ENCODE measurements at places on chromosomes 6 and 20.

DNA sequence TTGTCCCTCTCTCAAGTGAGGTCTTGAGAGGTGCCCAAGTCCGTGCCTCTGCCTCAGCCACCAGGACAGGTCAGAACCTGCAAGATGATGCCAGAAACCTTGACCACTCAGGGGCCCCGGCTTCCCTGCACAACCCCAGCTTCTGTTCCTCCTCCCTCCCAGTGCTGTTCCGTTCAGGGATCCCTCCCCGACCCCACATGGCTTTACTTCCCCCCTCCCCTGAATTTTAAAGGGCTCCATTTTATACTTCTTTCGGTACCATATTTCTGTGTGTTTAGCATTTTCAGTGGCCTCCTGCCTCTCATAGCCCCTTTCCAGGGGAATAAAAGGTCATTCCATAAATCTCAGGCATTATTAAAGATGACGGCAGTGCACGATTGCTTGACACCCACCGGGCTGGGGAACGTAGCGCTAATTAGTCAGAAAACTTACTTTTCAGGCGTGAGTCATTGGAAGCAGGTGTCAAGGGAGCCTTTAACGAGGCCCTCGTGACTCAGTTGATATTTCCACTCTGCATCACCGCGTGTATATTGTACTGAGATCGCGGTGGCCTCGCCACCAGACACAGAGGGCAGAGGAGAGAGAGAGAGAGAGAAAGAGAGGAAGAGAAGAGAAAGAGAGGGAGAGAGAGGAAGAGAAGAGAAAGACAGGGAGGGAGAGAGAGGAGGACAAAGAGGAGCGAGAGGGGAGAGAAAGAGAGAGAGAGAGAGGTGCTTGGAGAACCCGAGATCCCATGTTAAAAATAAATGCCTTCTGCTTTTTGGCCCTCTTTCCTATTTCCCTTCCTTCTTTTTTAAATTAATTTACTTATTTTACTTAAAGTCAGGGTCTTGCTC, 21.3 kb downstream of the KCNG1 start:
- DNase-seq: no peak

DNA sequence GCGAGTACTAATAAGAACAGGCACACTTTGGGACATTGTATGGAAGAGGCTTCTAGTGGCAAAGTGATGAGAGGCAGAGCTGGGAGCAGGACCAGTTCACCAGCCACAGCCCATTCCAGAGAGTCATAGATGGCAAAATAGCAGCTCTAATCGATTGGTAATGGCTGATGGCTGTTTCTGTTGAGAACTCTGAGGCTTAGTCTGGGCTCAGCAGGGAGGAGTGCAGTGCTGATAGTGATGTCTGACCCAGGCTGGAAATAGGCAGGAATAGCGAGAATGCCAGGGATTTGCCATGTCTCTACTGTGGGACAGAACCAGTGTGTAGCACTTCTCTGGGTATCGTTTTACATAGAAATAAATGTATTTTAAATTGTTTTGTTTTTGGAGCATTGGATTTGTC, 620.0 kb upstream of the FLRT3 start:
- DNase-seq: no peak

DNA sequence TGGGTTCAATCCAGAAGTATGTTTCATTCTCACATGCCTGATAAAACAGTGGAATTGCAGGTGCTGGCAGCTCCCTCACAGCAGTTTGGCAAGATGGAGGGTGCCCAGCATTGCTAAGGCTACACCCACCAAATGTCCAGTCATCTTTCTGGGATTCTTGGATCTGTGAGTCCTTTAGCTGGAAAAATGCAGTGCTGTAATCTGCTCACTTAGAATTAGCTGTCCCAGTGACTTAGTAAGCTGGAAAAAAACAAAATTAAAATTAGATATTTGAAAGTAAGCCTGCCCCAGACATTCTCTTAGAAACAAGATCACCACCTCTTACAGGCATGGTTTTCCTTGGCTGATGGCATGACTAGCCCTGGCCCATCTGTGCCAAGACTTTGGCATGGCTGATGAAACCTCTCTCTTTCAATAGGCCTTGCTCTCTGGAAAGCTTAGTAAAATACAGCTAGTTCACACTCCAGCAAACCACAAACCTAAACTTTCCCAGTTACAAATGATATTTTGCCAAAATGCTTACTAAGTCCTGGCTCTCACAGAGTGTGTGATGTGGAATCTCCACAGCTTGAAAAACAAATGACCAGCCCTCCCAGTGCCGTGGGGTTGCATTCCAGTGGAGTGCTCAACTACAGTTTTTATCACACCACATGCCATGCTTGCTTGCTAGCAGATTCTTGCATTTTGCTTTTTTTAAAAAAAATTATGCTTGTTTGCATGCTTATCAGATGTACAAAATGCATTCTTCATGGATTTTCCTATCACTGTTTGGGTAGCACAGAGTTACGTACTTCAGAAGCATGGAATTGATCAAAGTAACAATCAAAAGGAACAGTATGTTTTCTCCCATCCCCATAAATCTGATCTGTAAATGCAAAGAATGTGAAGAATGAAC, 261.5 kb downstream of the EYA4 start:
- no peak for DNase-seq

- DNase-seq: no peak
These were observed 194.0 kb downstream of the EYA4 start for GRCh38 chr6:133435065-133435728.

DNA sequence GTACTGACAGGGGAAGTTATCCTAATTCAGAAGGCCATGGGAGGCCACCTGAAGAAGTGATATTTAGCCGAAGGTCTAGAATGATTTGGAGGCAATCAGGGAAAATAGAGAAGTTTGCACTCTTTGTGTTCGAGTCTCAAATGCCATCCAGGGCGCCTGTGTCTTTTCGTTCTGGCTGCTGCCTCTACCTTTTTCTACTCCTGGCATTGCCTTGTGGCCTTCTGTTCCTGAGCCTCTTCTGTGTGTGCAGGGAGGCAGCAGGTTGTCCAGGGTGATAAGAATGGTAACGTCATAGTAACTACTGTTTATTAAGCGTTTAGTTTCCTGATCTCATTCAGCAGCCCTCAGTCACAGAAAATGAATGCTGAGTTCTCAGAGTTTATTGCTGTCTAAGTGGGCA, 252.1 kb downstream of the FARS2 start:
- no peak for DNase-seq

- peak; percentile 10 for DNase-seq
These were observed 5.9 kb downstream of the TP53TG5 start for GRCh38 chr20:45372241-45372640.

GRCh38 chr20:21315138-21315537, 12.0 kb downstream of the XRN2 start:
- DNase-seq: no peak

DNA sequence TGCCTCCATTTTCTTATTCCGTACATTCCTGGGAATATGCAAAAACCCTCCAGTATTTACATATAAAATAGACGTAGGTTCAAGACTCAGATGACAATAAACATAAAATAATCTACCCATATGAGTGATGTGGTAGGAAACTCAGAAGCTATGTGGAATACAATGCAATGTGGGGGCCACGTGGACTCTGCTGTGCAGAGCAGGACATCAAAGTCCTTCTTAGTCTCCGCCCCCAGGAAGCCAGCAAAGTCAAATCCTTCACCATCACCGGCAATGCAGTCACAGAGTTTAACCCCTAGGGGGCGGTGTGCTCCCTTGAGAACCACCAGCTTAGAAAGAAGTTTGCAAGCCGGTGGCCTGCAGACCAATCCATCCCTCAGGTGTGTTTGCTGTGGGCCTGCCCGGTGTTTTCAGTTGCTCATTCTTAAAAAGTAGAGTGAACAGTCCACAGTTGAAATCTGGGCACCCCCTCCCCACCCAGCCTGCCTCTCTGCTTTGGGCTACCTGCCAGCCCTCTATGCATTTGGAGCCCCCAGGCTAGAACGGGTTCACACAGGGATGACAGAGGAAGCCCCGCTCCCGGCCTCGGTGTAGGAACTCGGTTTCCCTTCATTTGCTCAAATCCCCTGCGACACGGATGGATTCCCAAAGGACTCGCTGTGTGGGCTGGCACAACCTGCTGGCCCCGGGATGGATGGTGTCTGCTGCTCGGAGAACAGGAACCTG, 59.9 kb downstream of the SULF2 start:
- peak; percentile 93 for DNase-seq

GRCh38 chr6:149077208-149077607, 240.3 kb upstream of the TAB2 start:
- DNase-seq: no peak

DNA sequence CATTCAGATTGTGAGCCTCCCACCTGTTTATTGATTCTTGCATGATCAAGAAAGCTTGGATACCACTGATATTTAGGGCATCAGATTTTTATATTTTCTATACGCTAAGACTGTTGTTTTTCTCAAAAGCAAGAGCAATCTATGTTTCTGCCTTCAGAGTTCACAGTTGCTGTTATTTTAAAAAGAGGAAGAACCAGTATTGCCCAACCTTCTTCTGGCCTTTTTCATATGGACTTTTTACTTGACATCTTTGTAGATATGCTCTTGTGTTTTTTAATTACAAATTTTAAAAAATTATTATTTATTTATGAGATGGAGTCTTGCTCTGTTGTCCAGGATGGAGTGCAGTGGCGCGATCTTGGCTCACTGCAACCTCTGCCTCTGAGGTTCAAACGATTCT, 28.9 kb downstream of the SLC17A5 start:
- DNase-seq: no peak

- no peak for DNase-seq
These were observed 106.1 kb downstream of the RIN2 start for GRCh38 chr20:19864130-19864529.

- DNase-seq: no peak
These were observed 44.6 kb downstream of the JPH2 start for GRCh38 chr20:44142413-44142812.

GRCh38 chr6:27562027-27562410, 89.1 kb upstream of the ZNF184 start:
- no peak for DNase-seq

DNA sequence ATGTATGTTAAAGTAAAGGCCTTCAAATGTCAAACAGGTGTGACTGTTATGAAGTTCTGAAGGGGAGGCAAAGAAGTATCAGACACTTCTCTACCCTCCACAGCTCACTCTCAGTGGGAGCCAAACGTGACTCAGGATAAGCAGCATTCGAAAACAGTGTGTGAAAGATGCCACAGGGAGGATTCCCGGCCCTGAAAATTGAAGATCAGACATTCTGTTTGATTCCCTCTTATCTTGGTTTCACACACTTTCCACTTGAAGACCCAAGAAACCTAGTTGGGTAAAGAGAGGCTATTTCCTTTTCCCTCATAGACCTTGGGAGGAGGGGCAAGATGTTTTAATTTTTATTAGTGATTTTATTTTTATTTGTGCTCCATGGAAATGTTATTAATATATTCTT, 164.2 kb upstream of the SUPT3H start:
- DNase-seq: no peak

- no peak for DNase-seq
These were observed 144.2 kb downstream of the GMDS start for GRCh38 chr6:2101213-2101612.

DNA sequence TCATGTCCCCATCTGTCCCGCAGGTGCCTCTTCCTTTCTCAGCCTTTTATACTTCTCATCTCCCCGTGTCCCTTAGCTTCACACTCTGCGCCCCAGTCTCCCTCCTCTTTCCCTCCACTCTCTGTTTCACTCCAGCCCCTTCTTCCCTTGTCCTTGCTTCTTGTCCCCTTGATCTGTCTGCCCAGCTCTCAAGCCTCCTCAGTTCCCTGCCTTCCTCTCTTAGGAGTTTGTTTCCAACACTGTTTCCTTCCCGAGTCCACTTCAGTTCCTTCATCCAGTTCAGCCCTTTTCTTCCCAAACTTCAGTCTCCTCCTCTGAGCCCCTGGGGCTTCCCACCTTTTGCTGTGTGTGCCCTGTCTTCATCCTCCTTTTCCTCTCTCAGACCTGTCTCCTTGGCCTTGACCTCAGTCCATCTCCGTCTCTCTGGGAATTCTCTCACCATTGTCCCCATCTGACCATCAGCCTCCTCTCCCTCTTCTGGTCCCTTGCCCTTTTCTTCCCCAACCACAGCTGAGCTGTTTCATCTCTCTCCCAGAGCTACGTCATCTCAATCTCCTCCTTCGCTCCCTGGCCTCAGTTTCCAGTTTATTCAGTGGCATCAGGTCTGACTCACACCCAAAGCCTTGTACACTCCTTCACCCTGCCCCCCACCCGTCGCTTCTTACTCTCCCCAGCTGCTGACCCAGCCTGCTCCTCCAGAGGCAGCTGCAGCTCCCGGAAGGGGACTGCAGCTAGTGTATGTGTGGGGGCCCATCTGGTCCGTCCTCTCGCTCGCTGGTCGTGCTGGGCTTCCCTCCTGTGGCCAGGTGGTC, 2.7 kb upstream of the DDR1 start:
- no peak for DNase-seq

DNA sequence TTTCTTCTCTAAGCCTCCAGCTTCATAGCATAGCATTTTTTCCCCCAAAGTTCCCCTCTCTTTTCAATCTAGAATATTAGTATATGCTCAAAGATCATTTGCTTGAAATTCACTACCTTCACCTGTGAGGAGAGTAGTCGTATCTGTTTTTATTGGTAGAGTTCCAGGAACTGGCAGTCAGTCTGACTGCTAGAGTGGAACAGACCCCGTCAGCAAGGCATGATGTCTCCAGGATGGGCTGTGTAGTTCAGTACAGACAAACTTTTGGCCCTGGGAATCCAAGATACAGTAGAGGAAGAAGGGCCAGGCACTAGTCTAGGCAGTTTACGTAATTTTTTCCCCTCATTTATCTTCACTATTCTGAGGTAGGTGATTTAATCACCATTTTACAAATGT, 29.1 kb downstream of the RALY start:
- no peak for DNase-seq

DNA sequence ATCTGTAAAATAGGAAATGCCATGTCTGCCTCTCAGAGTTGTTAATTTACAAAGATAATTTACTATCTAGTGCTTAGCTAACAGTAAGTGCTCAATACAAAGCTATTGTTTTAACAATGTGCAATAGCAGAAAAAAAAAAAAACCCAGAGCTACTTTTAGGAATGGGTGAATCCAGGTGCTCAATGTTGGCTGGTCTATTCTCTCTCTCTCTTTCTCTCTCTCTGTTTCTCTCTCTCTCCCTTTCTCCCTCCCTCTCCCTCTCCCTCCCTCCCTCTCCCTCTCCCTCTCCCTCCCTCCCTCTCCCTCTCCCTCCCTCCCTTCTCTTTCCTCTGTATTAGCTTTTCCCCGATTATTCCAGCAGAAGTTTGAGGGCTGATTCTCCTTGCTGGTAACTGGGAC, 14.0 kb downstream of the PDRG1 start:
- no peak for DNase-seq

GRCh38 chr6:2739335-2739734, 11.4 kb downstream of the MYLK4 start:
- DNase-seq: no peak

- DNase-seq: no peak
These were observed 2.5 kb downstream of the RRAGD start for GRCh38 chr6:89409461-89410035.

- no peak for DNase-seq
These were observed 28.7 kb downstream of the PTPRK start for GRCh38 chr6:128491610-128492206.

- no peak for DNase-seq
These were observed 112.3 kb upstream of the SYNDIG1 start for GRCh38 chr20:24357177-24357576.

Measured in activated naive CD4-positive, alpha-beta T cell treated with anti-CD3 and anti-CD28 coated beads, Interleukin-2, amount 10 ng/mL, durations not matched to agents 7 days and 5 days (primary cell).